ENCODE measurements at places on chromosomes 11 and 22.

DNA sequence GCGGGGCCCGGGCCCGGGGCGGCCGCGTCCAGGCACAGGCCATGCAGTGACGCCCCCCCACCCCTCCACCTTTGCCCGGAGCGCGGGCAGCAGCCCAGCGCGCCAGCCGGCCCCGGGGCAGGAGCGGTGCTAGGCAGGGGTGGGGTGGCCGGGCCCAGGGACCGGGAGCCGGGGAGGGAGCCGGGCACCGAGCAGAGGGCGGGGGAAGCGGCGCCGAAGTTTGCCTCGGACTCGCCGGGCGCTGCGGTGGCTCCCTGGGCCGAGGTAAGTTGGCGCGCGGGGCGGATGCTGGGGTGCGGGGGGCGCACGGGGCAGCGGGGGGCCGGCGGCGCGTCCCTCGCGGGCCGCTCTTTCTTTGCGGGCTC is 332 bp downstream of the TEAD1 start:
- no peak for DNase-seq

DNA sequence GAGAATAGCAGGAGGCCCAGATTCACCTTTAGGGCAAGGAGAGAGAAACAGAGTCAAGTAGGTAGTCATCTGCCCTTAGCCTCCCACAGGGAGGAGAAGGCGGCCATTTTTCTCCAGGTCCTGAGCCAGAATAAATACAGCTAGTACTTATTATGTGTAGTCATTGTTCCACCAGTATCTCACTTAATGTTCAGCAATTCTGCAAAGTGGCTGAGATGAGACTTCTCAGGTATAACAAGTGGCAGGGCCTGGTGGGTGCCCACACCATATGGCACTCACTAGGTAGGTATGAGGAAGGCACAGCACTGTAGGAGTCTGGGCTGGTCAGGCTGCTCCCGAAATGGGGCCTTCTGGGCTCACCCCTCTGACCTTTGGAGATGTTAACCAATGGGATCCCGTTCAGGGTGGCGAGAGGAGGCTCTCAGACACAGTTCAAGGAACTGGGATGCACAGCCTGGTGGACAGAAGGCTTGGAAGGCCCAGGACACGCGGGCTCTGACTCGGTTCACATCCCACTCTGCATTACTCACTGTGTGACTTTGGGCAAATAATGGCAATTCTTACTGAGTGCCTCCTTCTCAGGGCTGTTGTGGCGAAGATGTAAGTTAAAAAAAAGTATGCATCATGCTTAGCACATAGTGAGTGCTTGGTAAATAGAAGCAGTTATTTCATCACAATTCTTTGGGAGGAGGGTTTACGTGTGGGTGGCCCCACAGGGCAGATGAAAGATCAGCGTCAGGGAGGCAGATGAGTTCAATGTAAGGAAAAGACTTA is 25.1 kb downstream of the RTN4RL2 start:
- DNase-seq: no peak

GRCh38 chr11:46489656-46490560 is 98.3 kb upstream of the CHRM4 start:
- DNase-seq: peak; percentile 76

- DNase-seq: no peak
Observed at GRCh38 chr11:13127161-13127560, 118.0 kb downstream of the RASSF10 start.

DNA sequence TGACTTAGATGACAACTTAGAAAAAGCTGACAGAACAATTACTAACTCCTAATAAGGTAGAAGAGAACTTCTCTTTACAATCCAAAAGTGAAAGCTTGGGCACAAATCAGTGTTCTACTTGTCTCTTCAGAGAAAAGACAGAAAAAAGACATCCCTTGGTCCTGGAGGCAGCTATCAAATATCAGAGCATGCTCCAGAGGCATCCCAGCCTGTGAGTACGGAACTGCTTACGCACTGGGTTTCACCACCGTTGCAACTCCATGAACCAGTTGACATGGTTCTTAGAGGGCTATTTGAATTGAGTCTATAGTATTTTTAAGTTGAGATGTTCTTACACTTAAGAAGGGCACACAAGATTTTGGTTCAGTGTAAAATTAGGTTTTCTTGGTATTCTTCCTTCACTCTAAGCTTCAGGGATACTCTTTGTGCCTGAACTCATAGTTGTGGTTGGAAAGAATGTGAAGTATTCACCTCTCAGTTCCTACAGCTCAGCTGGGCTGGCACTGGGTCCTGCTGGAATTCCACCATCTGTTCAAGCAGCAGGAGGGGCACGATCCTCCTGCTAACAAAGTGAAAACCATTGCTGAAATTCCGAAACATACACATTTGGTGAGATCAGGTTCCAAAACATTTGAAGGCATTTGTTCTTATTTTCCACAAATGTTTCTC is 6.3 kb downstream of the AKIP1 start:
- DNase-seq: no peak

GRCh38 chr22:41699264-41700107 is at the start of gene MEI1:
MEI1 (plus strand) TSS chr22:41699503; CDS start chr22:41699539, 36 bp downstream.
- peak; percentile 80 for DNase-seq

DNA sequence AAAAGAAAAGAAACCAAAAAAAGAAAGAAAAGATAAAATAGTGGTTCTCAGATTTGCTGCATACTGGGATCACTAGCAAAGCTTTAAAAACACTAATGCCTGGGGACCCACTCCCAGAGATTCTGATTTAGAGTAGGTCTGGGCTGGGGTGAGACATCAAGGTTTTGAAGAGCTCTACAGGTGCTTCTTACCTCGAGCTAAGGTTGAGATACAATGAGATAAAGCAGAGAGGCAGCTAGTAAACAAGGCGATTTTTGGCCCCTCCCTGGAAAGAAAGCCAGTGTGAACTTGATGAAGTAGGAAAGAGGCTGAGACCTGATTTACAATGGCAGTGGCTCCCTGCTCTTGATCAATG is 327.6 kb upstream of the CCDC90B start:
- no peak for DNase-seq

GRCh38 chr11:47714554-47715081 is 551 bp downstream of the AGBL2 start:
- no peak for DNase-seq

GRCh38 chr22:36467946-36468345 is 13.5 kb downstream of the TXN2 start:
- peak; percentile 87 for DNase-seq

GRCh38 chr11:72772059-72772458 is 19.9 kb upstream of the ARAP1 start:
- DNase-seq: no peak

- DNase-seq: no peak
Observed at GRCh38 chr11:103594283-103594682, 442.2 kb upstream of the DDI1 start.

DNA sequence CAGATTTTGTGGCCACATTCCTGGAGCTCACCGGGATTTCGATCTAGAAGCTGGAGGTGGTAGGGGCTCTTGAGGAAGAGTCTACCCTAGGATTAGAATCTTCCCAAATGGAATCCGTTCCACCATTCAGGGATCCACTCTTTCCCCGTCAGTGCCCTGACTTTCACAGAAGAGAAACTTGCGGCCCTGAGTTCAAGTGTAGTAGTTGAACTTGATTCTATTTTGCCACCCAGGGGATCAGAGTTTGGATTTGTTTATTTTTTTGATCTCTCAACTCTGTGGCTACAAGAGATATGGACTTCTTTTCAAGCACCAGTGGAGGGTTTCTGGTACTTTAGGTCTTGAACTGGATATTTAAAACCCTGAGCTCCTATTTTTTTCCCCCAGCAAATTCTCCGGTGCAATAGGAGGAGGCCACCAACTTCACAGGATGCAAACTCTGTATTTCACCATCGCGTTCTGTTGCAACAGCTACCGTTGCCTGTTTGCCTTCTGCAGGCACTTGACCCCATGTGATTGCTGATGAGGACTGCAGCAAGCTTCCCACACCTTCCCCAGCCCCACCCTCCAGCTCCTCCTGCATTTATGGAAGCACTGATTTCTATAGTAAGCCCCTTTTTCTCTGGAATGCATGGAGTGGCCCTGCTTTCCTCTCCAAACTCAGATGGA is 14.8 kb upstream of the MRGPRF start:
- DNase-seq: no peak

GRCh38 chr11:94595076-94595475 is 27.9 kb downstream of the PIWIL4 start:
- DNase-seq: no peak

DNA sequence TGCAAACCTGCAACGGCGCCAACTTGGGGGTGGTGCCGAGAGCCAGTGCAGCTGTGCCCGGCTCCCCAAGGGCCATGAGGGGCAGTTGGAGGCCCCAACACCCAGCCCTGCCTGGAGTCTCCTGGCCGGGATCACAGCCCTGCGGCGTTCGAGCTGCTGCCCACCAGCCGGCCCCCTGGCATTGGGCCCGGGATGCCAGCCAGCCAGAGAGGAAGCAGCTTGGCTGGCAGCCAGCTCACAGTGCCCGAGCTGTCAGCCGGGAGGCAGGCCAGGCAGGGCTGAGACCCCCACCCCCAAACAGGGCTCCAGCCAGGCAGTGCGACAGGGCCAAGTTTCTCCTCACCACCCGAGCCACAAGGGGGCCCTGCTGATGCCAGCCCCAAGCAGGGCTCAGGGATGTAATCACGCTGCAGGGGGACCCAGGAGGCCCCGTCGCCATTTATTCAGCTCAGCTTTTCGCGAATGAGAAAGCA is 26.0 kb upstream of the TCF20 start:
- peak; percentile 66 for DNase-seq

DNA sequence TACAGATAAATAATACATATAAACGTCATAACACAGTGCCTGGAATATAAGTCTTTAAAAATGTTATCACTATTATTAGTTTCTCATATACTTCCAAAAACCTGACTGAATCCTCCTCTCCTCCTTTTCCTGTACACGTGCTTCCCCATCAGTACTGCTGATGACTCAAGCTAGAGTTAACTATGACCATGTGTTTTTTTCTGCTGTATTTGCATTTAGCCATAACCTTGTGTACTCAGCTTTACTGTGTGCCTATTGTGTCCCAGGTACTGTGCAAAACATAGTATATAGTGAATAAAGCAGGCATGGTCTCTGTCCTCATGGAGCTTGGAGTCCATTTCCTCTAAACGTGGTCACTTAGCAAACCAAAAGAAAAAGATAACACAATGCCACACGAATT is 56.5 kb upstream of the ARHGAP32 start:
- no peak for DNase-seq

GRCh38 chr11:122293296-122294023 is 177.4 kb upstream of the BLID start:
- peak; percentile 2 for DNase-seq

DNA sequence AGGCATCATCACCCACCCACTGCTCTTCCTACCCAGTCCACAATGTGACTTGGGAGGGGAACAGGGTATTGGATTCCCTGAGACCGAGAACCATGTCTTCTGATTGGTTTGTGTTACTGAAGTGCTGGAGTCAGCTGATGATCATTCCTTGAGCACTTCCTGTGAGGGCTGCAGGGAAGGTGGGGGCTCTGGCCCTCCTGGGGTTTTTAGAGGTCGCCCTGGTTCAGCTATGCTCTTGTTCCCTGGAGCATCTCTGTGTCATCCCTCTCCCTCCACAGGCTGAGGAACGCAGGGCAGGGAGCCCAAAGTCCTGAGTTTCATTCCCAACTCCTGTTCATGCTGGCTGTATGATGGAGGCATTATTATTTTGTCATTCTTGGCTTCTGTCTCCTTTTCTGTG is 6.7 kb downstream of the ZC3H7B start:
- no peak for DNase-seq

- DNase-seq: no peak
Observed at GRCh38 chr11:133984828-133985227, 28.1 kb upstream of the IGSF9B start.

DNA sequence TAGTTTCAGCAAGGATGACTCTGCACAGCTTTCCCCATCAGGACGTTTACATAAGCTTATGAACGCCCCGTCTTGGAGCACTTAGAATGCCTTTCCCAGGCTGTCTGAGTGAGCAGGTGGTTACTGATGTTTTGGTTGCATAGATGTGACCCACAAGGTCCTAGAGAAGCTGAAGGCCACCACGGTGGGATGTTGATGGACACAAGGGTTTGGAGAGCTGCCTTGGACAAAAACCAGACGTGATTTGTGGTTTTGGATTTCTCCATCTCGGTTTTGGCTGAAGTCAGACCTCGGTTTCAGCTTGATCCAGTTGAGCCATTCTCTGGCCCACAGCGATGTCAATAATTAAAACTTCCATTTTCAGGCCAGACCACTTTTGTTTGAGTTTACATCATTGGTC is 151.9 kb downstream of the LDLRAD3 start:
- no peak for DNase-seq

DNA sequence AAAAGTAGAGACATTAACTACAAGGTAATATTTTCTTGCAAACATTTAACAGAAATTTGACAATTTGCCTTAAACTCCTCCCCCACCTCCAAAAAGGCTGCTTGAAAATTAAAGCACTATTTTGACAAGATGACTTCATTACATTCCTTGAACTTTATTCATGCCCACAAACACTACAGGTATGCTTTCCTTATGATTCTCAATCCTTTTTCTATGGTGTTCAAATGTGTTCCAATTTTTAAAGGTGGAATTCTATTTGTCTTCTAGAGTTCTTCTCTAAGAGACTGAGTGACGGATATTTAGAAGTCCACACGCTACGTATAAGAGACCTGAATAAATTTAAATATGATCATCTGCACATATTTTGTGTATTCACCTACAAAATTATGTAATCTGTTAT is 69.4 kb downstream of the MRTFA start:
- DNase-seq: no peak

- no peak for DNase-seq
Observed at GRCh38 chr11:133096981-133097380, 435.3 kb downstream of the OPCML start.

GRCh38 chr11:108788565-108789199 is 123.8 kb downstream of the DDX10 start:
- DNase-seq: peak; percentile 35

DNA sequence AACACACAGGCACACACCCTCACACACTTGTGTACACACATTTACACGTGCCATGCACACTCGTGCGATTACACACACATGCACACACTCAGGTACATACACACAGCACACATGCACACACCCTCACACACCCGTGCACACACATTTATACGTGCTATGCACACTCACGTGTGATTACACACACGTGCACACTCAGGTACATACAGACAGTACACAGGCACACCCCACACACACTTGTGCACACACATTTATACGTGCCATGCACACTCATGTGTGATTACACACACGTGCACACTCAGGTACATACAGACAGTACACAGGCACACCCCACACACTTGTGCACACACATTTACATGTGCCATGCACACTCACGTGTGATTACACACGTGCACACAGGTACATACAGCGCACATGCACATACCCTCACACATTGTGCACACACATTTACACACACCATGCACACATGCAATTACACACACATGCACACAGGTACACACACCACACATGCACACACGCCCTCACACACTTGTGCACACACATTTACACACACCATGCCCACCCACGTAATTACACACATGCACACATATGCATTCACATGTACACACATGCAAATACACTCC is 4.6 kb downstream of the IFITM10 start:
- DNase-seq: no peak

Data from hematopoietic multipotent progenitor cell (in vitro differentiated cells).